Stimulated activated CD8-positive, alpha-beta memory T cell treated with anti-CD3 and anti-CD28 coated beads, Interleukin-7, amount 100 ng/mL, for 1 hour (primary cell): ENCODE measurements at places on chromosomes 6 and 20.

DNA sequence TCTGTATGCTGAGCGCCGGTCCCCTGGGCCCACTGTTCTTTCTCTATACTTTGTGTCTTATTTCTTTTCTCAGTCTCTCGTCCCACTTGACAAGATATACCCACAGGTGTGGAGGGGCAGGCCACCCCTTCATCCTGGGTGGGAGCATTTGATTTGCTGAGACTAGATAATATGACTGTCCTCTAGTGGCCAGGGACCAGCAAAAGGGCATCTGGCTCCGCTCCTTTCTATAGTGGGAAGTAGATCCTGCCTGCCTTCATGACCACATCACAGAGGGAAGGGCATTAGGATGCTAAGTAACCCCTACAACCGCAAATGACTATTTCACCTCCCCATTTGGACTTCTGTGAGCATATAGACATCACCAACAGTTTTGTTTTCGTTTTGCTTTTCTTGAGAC lies 64.5 kb downstream of the TRMT6 start:
- no peak for DNase-seq

DNA sequence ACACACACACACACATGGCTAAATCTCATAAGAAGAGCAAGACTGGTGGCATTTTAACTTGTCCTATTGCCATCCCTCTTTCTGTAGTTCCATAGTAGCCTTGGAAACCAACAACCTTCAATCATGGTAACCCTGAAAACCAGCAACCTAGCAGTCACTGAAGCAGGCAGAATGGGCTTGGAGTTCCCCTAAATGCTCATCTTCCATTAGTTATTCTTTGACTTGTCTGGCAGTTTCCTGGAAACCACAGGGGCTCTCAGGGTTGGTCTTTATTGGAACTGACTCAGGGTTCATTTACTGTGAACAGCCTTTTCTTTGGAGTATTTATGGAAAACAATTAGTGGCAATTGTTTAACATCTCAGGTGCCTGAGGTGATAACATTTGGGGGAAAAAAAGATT lies 19.4 kb upstream of the BRPF3 start:
- no peak for DNase-seq

- no peak for DNase-seq
Measured at GRCh38 chr6:21259660-21260059, 333.9 kb upstream of the SOX4 start.

- DNase-seq: no peak
Measured at GRCh38 chr6:11207199-11207968, 25.1 kb downstream of the NEDD9 start.

- no peak for DNase-seq
Measured at GRCh38 chr6:25743868-25744267, 10.7 kb upstream of the SLC17A4 start.

- DNase-seq: no peak
Measured at GRCh38 chr6:38234934-38235682, 404.6 kb downstream of the BTBD9 start.

DNA sequence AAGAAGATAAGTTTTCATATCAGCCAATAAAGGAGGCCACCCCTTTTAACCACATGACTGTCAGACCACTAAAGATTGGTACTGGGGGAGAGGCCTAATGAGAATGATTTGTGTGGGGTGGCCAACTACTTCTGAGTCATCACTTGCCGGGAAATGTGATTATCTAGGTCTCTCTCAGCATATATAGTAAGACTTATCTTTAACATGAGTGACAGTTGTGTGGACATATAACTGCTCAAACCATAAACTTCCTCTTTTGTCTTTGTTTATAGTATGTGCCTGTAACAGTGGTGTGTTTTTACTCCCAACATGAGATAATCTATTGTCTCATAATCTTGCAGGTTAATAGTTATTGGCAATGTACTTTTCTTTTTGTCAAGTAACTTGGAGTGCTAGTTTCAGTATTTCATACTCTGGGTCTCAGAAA lies 312.4 kb downstream of the CDKAL1 start:
- no peak for DNase-seq

GRCh38 chr6:158416883-158417759 lies 104.9 kb downstream of the TULP4 start:
- no peak for DNase-seq

GRCh38 chr20:48609491-48609978 lies 218.3 kb downstream of the PREX1 start:
- no peak for DNase-seq

GRCh38 chr6:122755901-122756300 lies 23.6 kb upstream of the FABP7 start:
- no peak for DNase-seq
